ENCODE measurements at places on chromosomes 16 and 17.

GRCh38 chr17:661509-661908 lies 53.1 kb downstream of the VPS53 start:
- DNase-seq, result peak; percentile 43

DNA sequence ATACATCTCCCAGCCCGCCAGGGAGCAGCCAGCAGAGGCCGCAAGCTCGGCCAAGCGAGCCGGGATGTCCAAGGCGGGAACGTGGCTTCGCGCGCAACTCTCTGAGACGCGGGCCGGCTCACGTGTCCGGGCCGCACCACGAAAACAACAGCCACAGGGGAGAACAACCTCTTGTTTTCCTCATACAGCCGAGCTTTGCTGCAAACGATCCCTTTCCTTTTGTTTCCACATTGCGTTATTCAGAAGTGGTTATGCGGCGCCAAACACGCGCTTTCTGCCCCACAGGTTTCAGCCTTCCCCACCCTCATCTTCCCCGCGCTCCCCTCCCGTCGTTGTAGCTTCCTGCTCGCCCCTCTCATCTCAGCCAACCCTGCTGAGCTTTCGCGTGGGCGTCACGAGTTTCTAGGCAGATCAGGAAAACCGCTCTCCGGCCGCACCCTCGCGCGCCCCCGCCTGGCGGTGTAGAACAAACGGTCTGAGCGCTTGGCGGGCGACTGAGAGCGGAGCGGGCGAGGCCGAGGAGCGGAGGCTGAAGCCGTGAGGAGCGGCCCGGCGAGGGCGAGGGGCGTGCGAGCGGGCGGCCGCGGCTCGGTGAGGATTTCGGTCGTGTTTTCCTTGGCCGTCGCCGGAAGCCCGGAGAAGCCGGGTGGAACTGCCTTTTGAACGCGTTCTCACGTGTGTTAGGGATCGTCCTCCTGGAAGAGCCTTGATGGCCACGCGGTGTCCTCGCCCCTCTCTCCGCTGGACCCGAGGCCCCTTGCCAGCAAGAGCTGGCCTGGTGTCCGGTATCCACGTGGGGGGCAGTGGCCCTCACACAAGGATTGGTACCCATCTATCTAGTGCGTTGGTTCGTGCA lies 6.6 kb upstream of the SMARCD2 start:
- DNase-seq, result peak; percentile 98

DNA sequence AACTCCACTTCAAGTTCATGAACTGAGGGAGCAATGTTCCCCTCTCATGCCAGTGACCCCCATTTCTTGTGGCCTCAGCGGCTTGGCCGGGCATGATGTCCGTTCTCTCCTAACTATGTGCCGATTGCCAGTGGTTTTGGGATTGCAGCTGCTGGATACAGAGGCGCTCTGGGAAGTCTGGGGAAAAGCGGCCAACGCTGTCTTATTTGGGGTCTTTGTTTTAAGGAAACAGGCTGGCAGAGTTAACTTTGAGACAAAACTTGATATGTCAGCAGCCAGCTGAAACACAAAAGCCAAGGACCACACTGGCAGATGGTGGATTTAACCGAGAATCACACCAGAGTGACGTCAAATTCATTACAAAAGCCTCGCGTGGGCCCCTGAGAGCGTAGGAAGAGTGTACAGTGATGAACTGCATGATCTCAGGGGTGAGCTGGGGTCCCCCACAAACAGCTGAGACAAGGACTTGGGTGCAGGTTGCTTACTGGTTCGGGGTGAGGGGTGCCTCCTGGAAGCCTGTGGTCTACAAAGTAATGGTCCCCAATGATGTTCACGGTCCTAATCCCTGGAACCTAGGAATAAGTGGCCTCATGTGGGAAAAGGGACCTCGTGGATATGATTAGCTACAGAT lies 180.4 kb downstream of the IRF8 start:
- DNase-seq, result no peak

GRCh38 chr17:12721581-12721980 lies 55.9 kb downstream of the MYOCD start:
- DNase-seq, result no peak

- DNase-seq, result no peak
Observed at GRCh38 chr17:80478487-80479245, 2.3 kb upstream of the NPTX1 start.

DNA sequence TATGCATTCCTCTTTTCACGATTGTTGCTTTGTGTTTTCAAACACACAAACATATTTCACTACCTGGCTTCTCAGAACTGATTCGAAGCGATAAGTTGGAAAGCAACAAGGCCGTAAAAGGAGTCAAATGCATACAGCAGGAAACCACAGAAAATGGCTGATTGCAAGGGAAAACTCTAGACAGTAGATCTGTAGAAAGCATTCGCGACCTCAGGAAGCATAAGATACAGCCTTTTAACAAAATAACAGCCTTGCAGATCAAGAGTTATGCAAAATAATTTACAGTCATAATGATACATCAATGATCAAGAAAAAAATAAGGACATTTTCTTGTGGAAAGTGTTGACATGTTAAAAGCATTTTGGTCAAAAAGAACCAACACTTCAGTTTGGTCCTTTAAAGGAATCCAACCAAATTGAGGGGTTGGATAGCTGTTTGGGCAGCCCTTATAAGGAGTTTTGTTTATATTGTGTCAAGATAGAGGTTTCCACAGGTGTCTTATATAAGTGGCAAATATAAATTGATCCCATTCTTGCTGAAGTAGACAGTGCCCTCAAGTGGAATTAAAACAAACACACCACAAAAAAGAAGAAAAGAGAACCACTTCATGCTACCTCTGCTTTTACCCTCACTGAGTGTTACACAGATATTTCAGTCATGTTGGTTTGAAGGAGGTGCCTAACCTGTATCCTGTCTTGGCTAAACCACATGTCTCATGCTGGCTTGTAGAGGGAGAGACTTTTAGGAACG lies 5.5 kb downstream of the CYLD start:
- DNase-seq, result no peak

DNA sequence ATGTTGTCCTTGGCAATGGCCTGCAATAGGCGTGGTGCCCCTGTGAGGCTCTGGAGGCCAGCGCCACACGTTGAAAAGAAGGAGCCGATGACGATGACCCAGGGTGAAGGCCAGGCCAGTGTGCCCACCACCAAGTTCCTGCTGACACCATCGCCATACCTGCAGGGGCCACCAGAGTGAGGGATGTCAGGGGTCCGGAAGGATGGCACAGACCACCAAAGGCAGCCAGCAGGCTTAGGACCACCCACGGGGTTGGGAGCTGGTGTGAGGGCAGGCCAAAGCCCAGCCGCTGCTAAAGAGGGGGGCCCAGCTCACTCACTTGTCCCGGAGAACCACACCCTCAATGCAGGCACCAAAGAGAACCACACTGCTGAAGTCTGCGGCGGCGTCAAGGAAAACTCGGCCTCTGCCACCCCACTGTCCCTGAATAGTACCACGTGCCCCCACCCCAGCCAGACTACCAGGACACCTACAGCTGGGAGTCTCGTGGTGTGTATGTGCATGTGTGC lies 6.5 kb upstream of the LCAT start:
- DNase-seq, result no peak

- DNase-seq, result no peak
Observed at GRCh38 chr16:12620150-12620549, 183.5 kb downstream of the CPPED1 start.

DNA sequence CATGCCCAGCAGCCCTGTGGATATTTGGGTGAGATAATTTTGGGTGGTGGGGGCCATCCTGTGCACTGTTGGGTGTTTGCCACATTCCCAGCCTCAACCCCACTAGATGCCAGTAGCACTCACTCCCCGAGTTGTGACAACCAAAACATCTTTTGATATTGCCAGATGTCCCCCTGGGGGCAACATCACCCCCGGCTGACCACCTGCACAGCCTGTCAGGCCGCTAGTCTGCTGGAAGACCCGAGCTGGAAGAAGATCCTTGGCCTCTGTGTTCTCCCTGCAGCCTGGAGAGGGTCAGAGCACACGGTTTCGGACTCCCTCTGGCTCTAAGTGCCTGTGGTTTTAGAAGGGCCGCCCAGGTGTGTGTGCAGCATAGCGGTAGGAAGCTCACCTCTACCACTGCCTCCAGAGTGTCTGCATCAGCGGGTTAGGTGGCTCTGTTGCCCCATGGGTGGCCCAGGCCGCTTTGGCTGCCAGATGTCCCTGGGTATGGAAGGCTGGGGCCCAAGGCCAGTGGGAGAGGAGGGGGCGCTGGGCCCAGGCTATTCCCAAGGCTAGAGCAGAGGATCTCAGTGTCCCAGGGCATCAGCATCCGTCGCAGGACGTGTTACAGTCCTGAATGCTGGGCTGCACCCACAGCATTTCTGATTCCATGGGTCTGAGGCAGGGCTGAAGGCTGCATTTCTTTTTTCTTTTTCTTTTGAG lies 195.8 kb upstream of the GSE1 start:
- DNase-seq, result no peak

DNA sequence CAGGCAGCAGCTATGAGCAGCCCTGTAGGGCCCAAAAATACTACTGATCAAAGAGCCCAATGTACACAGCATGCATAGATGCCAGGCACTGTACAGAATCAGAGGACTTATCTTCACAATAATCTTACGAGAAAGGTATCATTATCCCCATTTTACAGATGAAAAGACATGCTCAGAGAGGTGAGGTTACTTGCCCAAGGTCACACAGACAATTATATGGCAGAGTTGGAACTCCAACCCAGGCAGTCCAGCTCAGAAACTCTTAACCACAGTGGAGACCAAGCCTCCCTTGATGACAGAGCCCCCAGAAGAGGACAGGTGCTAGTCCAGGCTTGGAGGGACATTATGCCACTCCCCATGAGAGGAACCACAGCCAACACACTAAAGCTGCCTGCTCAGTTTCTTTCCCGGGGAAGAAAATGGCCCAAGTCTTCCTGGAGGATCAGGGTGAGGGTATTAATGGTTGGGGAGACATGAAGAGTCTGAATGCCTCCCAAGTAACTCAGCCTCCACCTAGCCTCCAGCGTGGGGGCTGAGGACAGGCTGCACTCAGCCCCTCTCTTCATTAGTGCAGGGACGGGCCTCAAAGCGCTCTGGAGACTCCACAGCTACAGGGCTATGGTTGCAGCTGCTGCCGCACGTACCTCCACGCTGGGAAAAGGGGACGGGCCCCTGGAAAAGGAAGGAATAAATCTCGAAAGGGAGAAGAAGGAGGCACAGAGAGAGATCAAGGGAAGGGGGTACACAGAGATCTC lies 826 bp downstream of the UNC119 start:
- peak; percentile 52 for DNase-seq

DNA sequence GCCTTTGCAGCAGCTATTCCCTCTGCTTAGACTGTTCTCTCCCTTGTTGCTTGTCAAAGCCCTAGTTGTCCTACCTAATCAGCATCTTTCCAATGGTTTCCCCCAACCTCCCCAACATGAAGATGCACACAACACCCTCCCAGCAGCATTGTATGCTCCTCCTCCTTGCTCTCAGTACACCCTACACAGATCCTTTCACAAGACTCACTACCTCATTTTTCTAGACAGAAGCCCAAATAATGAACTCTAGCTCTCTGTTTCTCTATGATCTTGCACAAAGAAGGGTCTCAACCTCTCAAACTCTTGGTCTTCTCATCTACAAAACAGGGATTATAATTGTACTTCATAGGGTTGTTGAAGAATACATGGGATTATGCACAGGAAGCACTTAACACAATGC lies 19.4 kb downstream of the PSME3IP1 start:
- no peak for DNase-seq

DNA sequence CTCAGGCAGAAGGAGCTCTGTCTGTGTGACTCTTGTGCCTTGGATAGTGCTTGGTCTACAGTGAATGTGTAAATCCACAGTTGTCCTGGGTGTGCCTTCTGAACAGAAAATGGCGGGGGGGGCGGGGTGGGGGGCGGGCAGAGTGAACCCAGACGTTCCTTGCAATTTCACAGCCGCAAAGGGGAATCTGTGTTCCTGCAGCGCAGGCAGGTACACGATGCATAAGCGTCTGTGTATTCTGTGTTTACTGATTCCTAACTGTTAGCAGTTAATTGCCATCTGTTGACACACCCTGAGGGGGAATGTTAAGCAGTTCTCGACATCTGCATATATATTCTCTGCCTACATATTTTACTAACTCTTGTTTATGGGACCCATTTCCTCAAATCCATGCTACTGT lies 123.5 kb upstream of the ZFHX3 start:
- DNase-seq, result no peak

DNA sequence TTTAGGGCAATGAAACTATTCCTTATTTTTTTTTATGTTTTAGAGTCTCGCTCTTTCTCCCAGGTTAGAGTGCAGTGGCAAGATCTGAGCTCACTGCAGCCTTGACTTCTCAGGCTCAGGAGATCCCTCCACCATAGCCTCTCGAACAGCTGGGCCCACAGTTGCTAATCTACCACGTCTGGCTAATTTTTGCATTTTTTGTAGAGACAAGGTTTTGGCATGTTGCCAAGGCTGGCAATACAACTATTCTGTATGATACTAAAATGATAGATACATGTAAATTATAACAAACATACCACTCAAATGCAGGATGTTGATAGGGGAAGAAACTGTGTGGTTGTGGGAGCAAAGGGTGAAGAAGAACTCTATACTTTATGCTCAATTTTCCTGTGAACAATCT lies 401.3 kb downstream of the ZFHX3 start:
- no peak for DNase-seq

GRCh38 chr17:82517230-82517865 lies 2.2 kb upstream of the FOXK2 start:
- DNase-seq, result no peak

DNA sequence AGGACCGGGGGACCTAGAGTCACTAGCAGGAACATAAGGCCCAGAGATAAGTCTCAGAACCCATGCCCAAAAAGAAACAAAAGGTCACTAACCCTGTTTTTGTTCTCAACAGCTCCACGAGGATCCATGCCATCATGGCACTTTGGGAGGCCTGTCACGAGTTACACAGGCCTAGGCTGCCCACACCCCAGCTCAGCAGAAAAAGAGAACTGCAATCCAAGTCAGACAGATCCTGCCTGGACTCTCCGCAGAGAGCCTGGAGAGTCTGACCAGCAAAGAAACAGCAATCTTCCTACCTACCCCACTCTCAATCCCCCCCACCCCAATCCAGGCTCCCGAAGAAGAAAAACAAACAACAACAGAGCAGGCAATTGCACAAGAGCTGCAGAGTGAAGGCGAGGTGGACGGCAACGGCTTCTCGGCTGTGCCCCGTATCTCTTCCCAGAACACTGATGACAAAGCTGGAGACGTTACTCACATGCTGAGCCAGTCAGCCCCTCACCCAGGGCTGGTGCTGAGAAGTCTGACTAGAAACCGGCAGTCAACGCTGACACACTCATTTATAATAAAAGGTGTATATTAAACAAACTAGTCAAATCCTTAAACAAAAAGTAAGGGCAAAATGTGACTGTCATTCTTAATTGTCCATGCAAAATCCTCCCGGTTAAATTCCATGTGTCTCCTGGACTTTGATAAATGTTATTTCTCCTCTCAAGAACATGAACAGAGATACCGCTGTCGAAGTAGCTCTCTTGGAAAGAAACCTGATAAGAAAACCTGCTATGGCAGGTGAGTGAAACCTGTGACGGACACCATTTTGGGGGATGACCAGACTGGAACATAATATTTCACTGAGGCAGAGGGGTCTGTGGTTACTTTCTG lies 89.3 kb downstream of the SMG6 start:
- no peak for DNase-seq
